ENCODE measurements at places on chromosomes 12 and 14.

GRCh38 chr14:39664646-39665045 lies 232.4 kb upstream of the FBXO33 start:
- no peak for DNase-seq

GRCh38 chr12:67698672-67699581 lies 50.4 kb downstream of the DYRK2 start:
- no peak for DNase-seq

DNA sequence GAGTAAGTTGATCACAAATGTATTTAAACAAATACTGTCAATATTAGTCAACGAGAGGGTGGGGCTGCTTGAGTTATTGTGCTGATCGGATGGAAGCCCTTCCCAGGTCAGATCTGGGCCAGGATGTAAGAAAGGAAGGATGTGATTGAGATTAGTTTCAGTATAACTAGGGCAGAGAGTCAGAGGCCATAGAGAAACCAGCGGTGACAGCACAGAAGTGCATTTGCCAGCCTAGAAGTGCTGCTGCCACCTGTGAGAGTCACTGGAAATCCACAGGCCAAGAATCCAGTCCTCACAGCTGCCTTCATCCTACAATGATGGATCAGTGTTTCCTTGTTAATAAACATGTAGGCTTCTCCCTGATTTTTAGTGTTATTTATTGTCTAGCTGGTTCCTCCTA lies 9.8 kb upstream of the FERMT2 start:
- DNase-seq: no peak

GRCh38 chr14:58784931-58785330 lies 147.2 kb downstream of the DACT1 start:
- DNase-seq: no peak

GRCh38 chr14:94044476-94045091 lies 18.4 kb downstream of the OTUB2 start:
- no peak for DNase-seq

- DNase-seq: no peak
These were observed 54.8 kb downstream of the CEP83 start for GRCh38 chr12:94404854-94405253.

- no peak for DNase-seq
These were observed 15.1 kb downstream of the LRTM2 start for GRCh38 chr12:1835211-1836131.

DNA sequence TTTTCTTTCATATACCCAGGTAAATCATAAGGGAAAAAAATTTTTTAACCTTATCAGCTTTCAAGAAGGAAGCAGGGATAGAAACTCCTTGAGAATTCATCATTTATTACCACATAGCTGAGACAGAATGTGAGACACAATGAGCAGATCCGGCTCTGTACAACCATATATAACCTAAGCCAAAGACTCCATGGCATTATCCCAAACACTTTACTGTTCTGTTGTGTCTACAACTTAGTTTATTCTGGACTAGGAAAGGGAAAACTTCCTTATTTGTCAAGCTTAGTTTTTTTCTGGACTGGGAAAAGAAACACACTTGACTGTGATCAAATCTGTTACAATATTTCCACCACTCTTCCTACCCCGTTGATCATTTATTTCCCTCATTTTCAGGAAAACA lies 38.3 kb upstream of the CATSPERB start:
- no peak for DNase-seq

DNA sequence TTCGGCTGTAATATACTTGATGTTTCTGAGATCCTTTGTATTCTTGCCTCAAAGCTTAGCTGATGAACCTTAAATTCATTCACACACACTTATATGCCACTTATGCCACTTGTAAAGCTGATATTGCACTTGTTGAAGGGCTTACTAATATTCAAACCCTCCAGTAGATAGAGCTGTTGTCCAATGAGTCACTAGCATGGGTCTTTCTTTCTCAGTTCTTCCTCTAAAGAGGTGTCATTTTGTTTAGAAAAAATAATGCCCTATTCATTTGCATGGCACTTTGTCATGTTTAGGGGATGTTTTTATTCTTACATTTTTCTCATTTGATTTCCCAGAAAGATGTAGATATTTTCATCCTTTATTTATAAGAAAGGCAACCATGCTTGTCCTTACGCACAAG lies 56.4 kb downstream of the MON2 start:
- no peak for DNase-seq

DNA sequence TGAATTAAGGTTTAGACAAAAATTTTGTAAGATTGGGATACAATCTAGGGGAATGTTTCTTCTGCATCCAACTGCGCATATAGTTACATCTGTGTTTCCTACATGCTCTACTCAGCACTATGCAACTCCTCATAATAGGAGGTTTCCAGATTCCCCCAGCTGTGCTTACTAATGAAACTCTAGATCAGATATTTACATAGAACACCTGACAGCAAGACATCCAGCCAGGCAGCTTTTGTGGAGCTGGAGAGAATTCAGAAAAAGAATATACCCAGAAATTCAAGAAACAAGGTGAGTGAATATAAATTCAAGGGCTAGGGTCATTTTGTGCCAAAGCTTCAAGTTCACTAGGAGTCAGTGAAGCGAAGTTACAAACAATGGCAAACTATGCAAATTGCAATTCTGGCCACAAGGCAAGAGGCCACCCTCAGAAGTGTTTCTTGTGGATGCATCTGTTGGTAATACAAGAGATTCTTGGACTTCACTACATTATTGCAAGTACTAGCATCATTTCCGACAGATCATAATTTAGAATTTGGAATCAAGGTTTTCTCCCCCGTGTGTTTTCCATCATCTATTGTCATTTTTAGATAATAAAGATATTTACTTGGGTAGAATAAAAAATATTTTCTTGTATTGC lies 341.2 kb upstream of the NAV3 start:
- no peak for DNase-seq

DNA sequence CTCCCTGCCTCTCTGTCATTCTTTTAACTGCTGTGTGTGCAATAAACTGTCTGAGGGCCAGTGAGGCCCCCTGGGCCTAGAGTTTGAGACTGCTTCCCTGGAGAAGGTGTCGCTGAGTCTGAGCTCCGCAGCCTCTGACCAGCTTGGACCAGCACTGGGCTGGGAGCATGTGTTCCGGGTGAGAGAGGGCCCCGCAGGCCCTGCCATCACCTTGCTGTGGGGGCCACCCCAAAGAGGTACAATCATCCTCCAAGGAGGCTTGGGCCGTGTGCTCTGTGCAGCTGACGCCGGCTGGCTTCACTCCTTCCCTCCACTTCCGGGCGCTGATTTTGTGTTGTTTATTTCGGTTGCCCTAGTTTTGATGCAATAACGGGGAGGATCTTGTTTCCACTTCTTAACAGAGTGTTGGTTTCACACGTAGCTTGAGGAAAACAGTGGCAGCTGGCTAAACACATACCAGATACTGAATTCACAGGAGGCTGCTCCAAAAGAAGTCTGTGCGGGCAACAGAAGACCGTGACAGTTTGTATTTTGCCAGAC lies 121.6 kb downstream of the TMEM132C start:
- no peak for DNase-seq

DNA sequence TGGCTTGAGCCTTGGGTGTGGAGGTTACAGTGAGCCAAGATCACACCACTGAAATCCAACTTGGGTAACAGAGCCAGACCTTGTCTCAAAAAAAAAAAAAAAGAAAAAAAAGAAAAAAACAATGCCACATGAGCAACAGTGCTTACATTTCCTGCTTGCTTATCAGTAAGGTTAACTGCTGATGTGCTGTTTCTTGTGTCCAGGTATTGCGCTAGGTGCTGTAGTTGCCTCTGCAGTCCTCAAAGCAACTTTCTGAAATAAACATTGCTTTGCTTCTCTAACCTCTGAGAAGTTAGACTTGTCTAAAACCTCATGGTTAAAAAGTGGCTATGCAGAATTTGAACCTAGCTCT lies 24.7 kb downstream of the RNF34 start:
- no peak for DNase-seq

DNA sequence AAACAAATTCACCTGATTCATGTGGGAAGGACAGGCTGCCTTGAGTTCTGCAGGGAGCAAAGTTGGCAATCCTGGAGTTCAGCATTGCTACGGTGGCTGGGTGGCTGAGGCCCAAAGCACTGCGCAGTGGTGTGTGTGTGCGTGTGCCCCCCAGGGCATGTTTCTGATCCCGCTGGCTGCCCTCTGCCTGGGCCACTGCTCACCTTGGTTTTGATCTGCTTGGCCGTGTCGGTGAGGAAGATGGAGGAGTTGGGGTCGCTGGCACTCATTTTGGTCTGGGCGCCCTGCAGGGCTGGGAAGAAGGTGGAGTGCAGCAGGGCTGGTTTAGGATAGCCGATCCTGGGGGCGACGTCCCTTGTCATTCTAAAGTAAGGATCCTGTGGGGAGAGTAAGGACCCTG lies 19.1 kb downstream of the SLC25A47 start:
- no peak for DNase-seq

GRCh38 chr14:96040828-96041371 lies 1.7 kb downstream of the C14orf132 start:
- no peak for DNase-seq

GRCh38 chr14:97377550-97377949 lies 580.4 kb downstream of the VRK1 start:
- no peak for DNase-seq

DNA sequence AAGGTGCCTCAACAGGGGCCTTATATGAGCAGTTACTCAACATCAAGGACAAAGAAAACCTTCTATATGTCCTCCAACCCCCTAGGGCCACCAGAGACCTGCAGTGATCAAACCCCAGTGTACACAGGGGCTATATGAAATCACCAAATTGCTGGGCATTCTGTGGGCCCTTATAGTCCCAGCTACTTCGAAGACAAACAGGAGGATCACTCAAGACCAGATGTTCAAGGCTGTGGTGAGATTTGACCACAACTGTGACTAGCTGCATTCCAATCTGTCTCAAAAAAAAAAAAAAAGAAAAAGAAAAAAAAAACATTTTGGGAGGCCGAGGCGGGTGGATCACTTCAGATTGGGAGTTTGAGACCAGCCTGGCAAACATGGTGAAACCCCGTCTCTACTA lies 51.0 kb upstream of the PRB2 start:
- DNase-seq: no peak
